ENCODE measurements at places on chromosomes 11 and 22.

DNA sequence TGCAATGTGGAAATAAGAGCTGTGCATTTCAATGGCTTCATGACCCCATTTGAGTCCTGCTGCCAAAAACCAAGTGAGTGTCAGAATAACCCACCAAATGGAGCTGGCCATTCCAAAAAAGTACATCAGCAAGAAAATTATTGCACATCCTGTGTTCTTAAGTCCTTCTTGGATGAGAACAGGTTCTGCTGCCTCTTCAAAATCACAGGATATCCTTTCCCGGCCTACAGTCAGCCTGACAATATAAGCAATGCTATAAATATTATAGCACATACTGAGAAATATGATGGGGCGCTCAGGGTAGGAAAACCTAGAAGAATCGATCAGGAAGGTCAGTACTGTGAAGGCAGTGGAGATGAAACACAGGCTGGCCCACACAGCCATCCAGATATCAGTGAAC lies 3.5 kb downstream of the FZD4 start:
- DNase-seq, result no peak

- no peak for DNase-seq
Observed at GRCh38 chr11:44726283-44727113, at the start of gene TSPAN18. TSPAN18 (plus strand) TSS chr11:44726962; CDS start chr11:44906417, 179,455 bp downstream.

DNA sequence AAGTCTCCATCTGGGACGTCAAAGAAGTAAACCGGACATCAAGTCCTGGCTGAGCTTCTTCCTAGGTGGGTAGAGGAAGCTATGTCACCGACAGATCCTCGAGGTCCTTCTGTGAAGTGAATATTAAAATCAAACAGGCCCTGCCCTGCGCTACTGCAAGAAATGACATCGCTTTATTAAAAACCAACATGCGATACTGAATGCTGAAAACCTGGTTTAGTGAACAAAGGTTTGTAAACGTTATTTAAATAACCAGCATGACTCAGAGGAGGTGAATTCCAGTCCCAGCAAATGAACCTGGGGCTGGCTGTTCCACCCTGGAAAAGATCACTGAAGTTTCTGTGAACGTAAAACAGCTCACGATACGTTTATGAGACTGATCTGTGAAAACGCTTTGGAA lies 645 bp downstream of the RTCB start:
- no peak for DNase-seq

- DNase-seq, result no peak
Observed at GRCh38 chr22:23145878-23146470, 697 bp downstream of the RAB36 start.

GRCh38 chr11:88431675-88432341 lies 94.3 kb upstream of the CTSC start:
- no peak for DNase-seq

DNA sequence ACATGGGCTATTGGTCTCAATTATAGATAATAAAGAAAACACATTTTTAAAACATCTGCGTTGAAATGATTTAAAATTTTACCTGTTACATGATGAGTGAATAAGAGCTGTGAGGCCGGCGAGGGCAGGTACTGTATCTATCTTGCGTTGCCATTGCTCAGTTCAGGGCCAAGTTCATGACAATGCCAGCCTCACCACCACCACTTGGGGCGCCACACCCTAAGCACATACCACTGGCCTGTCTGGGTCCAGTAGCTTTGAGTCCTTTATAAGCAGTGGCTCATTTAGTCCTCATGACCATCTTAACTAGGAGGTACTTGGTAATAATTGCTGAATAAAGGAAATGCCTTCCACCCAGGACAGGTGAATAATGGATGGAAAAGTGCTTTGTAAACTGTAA lies 14.5 kb upstream of the MB start:
- no peak for DNase-seq

DNA sequence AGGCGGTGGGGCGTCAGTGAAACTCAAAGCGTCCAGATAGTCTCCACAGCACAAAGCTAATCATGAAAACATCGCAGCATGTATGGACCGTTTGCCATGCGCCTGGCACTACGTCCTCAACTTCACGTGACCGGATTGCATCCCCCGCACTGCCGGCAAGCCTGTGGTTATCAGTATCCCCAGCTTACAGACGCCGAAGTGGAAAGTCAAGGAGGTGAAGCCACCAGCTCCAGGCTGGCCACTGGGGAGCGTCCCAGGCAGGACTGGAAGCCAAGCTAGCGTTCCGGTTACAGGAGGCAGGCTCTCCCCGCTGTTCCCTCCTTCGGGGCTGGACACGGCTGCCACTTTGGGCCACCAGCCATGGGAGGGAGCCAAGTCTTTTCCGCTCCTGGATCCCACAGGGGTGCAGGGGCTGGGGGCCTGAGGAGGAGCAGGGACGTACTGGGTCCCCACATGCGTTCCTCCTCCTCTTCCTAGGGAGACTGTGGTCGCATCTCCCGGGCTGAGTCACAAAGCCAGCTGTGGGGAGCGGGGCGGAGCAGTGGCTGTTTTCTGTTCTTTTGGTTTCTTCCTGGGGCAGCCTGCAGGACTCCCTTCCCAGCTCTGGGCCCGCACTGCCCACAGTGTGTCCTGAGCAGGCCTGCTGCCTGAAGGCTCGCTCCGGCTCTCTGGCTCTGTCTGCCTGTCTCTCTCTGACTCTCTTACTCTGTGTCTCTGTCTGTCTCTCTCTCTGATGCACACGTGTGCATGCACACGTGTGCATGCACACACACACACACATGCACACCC lies 4.3 kb upstream of the OSBPL5 start:
- DNase-seq, result no peak

DNA sequence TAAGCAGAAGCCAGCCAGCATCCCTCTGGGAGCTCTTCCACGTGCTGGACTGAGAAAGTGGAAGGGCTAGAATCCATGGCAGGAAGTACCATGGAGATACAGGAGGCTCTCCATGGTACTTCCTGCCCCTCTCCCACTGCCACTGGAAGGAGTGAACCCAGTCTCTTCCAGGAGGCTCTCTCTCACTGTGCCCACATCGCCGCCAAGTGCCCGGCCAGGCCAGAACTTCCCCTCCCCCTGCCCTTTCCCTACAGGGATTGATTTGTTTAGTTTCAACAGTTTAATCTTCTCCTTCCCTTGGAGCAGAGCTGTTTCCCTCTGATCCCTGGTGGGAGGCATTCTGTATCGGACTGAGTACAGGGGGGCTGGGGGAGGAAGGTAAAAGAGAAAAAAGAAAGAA lies 133.6 kb downstream of the DSCAML1 start:
- DNase-seq, result no peak

GRCh38 chr11:126211236-126212088 lies at the start of the genes FAM118B and RPUSD4:
FAM118B (plus strand) TSS chr11:126211782; CDS start chr11:126235002, 23,220 bp downstream.
RPUSD4 (minus strand) TSS chr11:126211650; CDS start chr11:126211638, 12 bp downstream.
- peak; percentile 76 for DNase-seq

DNA sequence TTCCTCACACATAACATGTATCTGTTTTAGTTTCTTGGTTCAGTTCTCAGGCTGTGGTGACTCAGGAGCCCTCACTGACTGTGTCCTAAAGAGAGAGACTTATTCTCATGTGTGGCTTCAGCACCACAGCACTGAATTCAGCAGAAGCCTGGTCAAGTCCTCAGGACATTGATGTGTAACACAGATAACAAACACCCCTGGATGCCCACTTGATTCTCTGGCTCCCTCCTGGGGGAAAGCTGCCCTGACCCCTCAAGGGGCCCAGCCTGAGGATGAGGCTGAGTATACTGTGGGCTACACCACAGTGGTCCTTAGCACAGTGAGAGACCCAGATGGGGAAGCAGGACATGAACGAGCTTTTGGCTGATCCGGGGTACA lies 87.2 kb upstream of the VPREB1 start:
- no peak for DNase-seq

DNA sequence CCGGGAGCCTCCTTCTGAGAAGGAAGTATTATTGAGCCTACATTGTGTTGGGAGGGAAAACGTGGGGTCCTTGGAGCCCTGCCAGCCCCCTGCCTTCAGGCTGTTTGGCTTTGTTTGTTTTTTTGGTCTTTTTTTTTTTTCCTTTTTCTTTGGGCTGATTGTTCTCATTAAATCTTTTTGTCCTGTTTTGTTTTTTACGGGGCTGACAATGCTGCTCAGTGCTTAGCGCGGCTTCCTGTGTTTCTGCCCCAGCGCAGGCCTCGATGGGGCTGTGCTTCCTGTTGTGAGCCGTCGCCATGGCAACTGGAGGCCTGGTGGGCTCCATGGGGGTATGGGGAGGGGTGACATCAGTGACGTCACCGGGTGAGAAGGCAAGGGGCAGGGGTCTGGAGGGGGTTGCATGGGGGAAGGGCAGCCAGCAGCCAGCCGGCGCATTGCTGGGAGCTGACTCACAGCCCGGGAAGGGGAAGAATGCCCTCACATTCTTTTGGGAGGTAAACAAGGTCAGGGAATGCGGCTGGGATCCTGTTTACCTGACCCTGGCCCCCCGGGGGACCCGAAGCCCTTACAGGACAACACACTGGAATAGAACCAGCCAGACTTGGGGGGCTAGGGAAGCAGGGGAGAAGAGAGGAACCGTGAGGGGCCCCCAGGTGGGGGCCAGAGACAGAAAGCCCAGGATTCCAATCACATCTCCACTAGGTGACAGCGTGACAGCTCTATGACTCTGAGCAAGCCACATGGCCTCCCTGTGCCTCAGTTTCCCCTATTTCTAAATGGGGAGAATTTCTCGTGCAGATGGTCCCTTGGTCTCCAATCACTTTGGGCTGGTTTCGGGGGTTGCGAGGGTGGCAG lies 22.2 kb upstream of the CBX7 start:
- no peak for DNase-seq

DNA sequence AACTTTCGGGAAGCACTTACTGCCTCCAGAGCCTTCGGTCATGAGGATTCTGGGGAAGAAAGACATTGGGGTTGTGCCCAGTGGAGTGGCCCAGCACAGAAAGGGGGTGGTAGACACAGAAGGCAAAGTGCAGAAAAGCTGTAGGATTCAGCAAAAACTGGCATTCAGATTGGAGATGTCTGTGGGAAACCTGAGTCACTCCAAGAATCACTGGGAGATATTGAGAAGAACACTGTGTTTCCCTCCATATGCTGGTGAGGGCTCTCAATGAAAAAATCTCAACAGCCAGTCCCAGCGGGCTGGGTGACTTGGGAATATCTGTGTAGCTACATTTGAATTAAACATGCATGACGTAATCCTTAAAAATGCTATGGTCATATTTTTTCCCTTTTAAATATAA lies 61.2 kb upstream of the RCN1 start:
- DNase-seq, result no peak

DNA sequence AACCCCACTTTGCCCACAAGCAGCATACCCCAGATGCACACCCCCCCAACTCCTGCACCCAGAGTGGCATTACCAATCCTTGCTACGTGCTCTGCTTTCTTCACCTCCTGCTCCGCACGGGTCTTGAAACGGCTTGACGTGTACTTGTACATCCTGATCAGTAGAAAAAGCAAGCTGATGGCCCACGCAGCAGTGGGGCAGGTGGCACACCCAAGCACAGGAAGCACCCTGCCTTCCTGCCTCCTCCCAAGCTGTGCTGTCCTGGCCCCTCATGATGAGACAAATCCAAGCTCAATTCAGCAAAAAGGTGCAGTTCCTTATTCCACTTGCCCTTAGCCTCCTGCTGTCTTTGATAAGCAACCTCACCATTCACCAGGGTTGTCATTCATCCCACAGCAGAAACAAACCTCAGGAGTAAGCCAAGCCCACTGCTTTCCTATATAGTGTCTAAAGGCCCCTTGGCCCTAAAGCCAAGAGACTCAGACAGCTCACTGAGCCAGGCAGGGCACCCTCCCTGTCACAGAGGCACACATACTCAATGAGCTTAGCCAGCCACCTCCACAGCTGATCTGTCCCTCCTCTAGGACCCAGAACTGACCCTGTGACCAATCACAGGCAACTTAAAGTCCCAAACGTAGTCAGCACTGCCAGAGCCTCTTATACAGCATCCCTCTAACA lies 27.8 kb downstream of the MORC2 start:
- no peak for DNase-seq

DNA sequence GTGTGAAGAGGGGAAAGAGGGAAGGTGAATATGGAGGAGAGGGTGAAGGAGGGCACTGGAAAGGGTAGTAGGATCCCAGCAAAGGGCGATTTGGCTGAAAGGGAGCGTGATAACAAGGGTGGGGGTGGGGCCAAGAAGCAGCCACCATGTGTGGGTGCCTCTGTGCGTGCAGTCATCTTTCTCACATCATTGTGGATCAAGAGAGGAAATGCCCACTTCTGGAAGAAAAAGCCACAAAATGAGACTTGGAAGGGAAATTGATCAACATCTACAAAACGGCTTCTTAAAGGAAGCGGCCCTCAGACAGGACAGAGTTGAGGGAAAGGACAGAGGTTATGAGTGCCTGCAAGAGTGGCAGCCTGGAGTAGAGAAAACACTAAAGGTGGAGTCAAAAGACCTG lies 1.2 kb upstream of the CXCR5 start:
- no peak for DNase-seq

DNA sequence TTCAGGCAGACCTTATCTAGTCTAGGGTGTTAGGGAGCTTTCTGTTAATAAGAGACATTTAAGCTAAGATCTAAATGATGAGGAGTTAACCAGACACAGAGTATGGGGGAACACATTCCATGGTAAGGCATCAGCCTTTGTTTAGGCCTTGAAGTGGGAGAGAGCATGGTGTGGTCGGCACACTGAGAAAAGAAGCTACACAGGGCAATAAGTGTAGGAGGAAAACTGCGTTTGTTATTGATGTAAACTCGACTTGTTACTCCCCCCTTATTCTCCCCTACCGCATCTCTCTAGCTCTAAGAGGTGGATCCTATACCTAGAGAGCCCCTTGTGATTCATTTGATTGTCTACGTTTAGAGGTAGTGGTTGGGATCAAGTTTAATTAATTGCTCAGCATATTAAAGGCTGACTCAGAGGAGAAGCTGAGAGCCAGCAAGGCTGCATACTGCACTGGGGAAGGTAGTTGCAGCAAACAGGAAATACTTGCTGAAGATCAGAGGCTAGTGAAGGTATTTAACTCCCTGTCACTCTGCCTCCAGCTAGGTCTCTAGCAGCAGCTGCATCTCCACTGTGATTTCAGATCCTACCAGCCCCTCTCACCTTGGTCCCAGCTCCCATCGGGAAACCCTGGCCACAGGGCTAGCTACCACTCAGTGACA lies 86.8 kb upstream of the TEAD1 start:
- no peak for DNase-seq

GRCh38 chr11:71286701-71287643 lies 34.6 kb upstream of the SHANK2 start:
- DNase-seq, result no peak

GRCh38 chr11:10930224-10930971 lies 72.5 kb upstream of the ZBED5 start:
- DNase-seq, result no peak

DNA sequence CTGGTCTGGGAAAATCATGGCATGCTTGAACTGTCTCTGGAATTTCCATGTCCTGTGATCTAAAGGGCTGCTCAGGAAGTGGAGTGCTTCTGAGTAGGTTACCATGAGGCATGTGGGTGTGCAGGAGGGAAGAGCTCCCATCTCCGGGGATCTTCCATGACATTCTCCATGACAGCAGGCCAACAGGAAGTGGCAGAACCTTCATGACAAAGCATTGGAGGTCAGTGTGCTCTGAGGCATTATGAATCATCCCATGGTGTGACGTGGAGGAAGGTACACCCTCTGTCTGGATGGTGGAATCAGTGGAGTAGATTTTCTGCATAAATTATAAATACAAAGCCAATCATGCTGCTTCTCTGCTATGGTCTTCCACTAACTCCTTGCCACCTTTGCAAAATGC lies 139.6 kb upstream of the E2F8 start:
- DNase-seq, result no peak

Data from NCI-H187 treated with DMSO at 0.1 percent for 48 hours (cell line).